ENCODE measurements at places on chromosomes 5 and 9.

- peak; percentile 51 for DNase-seq
Measured at GRCh38 chr5:43121913-43122484, 1.3 kb downstream of the ZNF131 start.

- DNase-seq: no peak
Measured at GRCh38 chr9:115099901-115100300, 18.1 kb downstream of the TNC start.

GRCh38 chr5:100623719-100624118 lies 88.5 kb downstream of the FAM174A start:
- peak; percentile 30 for DNase-seq

DNA sequence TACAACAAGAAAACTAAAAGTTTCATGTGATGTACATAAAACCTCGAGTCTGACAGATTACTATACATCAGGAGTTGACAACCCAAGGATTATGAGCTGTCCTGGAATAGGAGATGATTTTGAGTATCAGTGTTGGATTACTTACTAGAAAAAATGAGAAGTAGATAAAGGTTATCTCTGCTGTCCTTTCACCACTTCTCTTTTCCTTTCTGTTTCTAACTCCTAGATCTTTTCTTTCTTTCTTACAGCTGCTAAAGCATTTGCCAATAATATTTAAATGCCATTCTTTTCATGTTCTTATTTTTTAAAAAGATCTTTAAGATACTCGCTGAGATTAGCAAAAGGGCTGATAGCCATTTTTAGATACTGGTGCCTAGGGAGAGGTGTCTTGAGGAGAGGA lies 14.8 kb downstream of the RBM27 start:
- no peak for DNase-seq

DNA sequence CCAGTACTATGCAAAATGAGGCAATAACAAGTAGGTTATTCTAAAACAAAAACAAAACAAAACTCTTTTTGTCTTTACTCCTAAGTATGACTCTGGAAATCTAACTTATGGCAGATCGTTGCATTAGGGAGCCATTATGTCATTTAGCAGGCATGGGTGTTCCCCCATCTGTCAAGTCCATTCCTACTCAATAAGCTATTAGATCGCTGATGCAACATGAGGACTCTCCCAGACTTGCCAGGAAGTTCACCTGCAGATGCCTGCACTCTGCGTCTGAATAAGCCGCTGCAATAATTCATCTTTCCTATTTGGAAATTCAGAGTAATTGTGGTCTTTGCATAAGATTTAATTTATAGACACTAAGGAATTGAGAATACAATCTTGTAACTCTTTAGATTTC lies 585.0 kb downstream of the KIF4B start:
- DNase-seq: no peak

GRCh38 chr5:1294835-1295649 lies at the start of gene TERT:
Gene TERT, minus strand, starts transcription at chr5:1295068. Its CDS starts 79 bp downstream, at chr5:1294989.
- no peak for DNase-seq

DNA sequence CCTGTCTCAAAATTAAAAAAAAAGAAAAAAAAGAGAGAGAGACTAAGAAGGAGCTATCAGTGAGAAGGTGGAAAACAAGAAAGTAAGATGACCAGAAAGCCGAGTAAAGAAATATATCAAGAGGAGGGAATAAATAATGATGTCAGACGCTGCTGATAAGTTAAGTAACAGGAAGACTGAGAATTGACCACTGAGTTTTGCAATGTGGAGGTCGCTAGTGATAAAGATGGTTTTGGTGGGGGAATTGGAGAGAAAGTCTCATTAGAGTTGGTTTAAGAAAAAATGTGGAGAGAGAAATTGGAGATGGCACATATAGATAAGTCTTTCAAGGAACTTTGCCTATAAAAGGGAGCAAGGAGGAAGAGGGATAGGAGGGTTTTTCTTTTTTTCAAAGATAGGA lies 91.9 kb downstream of the RAD23B start:
- no peak for DNase-seq

- DNase-seq: peak; percentile 22
Measured at GRCh38 chr9:75431375-75431774, 343.1 kb downstream of the OSTF1 start.

DNA sequence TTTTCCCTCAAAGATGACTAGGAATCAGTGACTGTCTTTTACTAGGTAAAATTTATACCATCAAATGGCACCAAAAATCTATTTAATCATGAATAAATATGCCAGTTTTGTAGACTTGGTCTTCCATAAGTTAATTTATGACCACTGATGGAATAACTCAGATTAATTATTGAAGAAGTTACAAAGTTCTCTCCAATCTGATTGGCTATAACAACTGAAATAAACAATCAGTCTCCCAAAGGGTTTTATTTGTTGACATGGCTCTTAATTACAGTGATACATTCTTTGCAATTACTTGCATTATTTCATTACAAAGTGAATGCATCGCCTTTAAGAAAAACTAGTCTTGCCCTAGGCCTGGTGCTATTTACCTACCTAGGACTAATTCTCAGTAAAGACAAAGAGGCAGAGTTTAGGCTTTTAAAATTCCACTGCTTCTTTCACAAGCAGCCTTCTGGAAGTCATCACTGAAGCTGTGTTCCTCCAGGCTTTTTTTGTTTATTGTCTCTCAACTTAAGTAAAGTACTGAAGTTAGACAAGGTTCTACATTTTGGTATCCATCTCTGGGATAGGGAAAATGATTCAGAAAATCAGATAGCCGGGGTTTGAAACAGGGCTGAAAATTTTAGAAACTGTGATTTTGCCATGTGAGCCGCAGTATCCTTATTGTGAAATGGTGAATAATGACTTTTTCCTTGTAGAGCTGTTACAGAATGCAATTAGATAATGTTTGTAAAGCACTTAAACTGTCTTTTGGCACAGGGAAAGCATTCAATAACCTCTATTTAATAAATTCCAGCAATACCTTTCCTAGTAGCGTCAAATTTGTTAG lies 2.5 kb downstream of the STOM start:
- no peak for DNase-seq

- DNase-seq: no peak
Measured at GRCh38 chr9:132993511-132993939, 15.0 kb downstream of the GFI1B start.

GRCh38 chr9:110143950-110144545 lies 63.9 kb downstream of the C9orf152 start:
- no peak for DNase-seq

- no peak for DNase-seq
Measured at GRCh38 chr5:60366489-60366888, 333.5 kb downstream of the DEPDC1B start.

DNA sequence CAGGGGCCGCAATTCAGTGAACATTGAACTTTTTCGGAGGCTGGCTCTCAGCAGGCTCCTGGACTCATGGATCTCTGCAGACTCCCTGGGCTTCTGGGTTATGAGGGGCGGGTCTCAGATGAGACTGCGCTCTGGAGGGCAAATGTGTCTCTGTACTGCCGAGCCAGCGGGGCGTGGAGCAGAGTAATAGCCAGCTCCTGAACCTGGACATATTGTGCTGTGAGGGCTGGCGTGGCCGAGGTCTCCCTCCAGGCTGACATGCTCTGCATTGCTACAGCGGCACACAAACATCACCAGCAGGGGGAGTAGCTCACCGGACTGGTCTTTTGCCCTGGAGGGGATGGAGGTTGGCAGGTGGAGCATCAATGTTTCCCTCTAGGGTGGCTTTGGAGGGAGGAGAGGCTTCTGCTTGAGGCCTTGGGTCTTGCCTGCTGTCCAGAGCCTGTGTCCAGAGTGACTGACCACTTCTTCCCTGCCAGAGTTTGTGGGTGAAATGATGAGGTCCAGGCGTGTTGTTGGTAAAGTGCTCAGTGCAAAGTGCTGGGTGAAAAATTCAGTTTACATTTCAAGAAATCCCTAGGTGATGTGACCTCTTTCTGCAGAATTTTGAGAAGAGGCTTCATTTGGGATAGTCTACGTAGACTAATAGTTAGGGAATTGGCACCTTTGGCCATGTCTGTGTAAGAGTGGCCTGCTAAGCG lies 10.9 kb upstream of the GADD45G start:
- DNase-seq: peak; percentile 29

DNA sequence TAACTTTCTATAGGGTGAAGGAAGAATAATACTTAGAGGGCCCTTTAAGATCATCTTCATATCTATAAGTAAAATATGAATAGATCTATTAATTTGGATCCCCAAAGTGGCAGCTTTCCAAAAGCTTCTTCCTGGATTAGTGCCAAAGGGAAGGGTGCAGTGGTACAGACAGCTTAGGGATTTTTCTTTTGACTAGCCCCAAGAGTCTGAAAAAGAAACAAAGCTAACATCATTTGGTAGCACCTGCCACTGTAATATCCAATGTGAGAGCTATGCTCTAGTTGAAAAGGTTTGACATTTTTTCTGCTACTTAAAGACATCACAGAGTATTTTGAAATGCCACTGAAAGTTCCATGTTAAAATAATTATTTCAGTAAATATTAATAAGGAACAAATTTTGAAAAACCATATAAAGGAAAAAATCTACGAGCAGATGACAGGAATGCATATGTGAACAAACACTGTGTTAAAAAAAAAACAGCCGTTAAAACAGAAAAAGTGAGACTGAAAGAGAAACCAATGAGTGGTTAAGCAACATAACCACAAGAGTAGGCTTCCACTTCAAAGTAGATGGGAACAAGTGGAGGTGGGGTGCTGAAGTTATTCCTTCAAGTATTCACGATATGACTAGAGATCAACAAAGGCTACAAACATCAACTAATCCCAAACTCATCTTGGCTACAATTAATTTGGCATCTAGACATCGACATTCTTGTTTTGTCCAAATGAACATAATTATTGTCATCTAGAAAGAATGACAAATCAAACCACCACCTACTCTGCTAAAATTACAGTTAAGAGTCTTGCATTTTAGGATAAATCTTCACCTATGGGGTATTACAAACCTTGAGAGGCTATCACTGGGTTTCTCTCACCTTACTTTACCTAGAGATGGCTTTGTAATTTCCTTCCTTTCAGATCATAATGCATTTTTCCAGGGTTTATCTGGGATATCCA lies 137.5 kb downstream of the CPLANE1 start:
- no peak for DNase-seq

- DNase-seq: no peak
Measured at GRCh38 chr5:174188295-174188694, 142.8 kb downstream of the NSG2 start.

DNA sequence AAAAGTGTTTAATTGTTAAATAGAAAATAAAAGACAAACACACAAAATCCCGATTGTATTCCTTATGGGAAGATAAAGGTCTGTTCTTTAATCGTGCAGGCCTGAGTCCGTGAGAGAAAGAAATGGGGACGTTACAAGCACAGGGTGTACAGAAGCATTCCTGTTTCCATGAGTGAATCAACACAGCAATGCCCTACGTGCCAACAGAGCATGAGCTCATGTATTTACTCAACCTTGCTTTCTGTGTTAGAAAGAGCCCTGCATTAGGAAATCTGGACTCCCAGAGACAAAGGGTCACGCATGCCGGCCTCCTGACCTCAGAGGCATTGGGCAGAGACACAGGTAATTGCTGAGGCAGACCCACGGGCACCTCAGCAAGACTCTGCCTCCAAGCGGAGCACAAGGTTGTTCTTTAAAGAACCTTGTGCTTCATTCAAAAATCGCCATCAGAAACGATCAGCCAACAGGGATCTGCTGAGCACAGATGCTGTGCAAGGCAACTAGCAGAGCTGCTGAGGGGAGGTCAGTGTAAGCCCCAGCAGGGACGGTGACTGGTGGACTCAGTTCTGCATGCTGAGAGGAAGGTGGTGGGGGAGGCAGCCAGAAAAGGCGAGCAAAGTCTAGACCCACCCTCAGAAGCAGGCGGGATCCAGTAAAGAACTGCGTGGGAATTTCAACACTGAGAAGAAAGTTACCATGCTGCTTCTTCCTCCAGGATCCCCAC lies 101.0 kb downstream of the TLE1 start:
- no peak for DNase-seq

DNA sequence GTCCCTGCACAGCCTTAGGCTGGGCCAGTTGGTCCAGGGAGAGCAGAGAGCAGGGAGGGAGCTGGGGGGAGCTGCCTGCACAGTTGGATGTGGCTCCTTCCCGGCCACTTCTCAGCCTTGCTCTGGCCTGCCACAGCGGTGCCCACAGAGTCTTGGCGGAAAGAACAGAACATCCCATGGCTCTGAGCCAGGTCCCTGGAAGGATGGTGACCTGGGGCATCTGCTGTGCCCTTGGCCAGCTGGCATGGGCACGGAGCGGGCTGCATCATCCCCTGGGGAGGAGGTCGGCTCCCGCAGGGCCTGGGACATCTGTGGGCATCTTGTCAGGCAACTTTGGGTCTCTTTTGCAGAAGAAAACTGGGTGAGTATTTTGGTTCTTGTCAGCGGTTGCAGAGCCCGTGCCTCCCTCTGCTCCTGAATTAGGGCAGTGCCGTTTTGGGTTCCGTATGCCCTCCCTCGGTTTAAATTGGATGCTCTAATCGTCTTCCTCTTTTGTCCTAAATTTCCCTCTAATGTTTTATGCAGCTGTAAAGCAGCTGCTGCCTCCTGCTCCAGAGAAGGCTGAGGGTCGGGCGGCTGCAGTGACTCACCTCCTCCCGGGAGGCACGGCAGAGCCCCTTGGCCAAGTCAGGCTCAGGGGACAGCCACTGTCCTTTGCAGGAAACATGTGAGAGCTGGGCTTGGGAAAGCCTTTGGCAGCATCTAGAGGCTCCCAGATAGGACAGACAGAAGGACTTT lies 10.5 kb upstream of the NACC2 start:
- peak; percentile 65 for DNase-seq

DNA sequence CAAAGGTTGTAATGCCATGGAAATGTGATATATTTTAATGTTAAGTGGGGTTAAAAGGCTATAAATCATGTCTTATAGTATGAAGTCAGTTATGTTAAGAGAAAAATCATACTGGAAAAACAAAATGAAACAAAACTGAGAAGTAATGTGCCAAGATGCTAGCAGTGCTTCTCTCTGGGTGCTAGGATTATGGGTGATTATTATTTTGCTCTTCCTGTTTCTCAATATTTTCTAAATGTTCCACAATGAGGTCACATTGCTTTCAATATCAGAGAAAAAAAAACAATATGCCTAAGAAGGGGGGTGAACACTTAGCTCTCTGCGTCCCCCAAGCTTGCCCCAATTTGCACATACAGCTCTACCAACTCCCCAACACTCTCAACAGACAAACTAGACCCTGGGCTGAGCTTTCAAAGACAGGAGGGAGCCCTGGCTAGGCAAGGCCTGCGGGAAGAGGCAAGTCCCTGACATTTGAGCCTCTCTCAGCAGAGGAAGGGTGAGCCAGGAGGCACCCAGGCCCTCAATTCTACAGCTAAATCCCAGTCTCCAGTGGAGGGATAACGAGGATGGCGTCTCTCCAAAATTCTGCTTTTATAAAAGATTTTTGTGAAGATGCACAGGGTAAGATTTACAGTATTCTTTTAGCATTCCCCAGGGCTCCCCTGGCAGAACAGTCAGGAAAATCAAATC lies 24.4 kb downstream of the WHRN start:
- no peak for DNase-seq

- no peak for DNase-seq
Measured at GRCh38 chr9:68819065-68819464, 114.0 kb downstream of the PIP5K1B start.

DNA sequence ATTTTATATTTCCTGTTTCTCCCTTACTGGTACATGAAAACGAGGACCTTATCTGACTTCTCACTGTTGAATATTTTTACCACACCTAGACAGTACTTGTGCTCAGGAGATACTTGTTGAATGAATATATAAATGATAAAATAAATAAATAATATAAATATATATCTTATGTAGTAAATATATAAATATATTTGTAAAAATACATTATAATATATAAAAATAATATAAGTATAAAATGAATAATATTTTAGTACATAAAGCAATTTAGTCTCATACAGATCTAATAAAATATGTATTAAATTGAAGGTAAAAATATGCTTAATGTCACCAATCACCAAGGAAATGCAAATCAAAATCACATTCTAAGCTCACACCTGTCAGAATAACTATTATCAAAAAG lies 360.6 kb downstream of the EFNA5 start:
- DNase-seq: no peak
